Small intestine (tissue), 16 donors: ENCODE measurements at places on chromosomes 13 and 19. TPM values are rescaled to one million over a fixed set of nuclear protein-coding genes. Genes with fewer than 3 reads are reported as not detected.

Gene ZNF681
- 0.66 TPM for polyA plus RNA-seq

Gene ZNF552
- 9.8 TPM for polyA plus RNA-seq

Gene ATP4A
- not detected for polyA plus RNA-seq

Gene SIGLECL1
- polyA plus RNA-seq, result not detected

Gene FCGBP
- polyA plus RNA-seq, result 17.0 TPM

Gene TMEM238
- polyA plus RNA-seq, result 2.2 TPM

Gene ZNF837
- 2.9 TPM for polyA plus RNA-seq

Gene HCN2
- polyA plus RNA-seq, result 0.58 TPM

Gene POSTN
- polyA plus RNA-seq, result 50.9 TPM

Gene GTF2F2
- polyA plus RNA-seq, result 11.6 TPM

Gene ZNF581
- 28.8 TPM for polyA plus RNA-seq

Gene STAP2
- 75.5 TPM for polyA plus RNA-seq

Gene RNF17
- not detected for polyA plus RNA-seq

Gene ALOX5AP
- 14.3 TPM for polyA plus RNA-seq

Gene CEACAM7
- not detected for polyA plus RNA-seq

Gene FCER2
- polyA plus RNA-seq, result 0.90 TPM

Gene NBEA
- polyA plus RNA-seq, result 2.5 TPM
